IMR-90 (cell line): ENCODE measurements at places on chromosomes 3 and 15. TPM values are rescaled to one million over a fixed set of nuclear protein-coding genes. Genes with fewer than 3 reads are reported as not detected.

DNA sequence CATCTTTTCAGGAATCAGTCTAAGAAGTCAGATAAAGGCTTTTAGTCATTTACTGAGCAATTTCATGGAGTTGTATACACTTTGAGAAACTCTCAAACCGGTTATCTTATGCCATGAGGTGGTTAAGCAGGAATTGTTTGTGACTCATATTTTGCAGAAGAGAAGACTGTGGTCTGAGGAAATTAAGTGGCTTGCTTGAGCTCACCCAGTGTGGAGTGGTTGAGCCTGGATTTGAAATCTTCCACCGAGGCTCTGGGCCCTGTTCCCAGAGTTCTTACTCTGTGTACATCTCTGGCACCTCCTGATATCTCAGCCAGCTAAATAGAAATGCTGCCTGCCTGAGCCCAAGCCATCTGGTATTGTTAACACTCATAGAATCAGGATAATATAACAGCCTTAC, 37.8 kb upstream of the BCL6 start:
- peak; percentile 97 for DNase-seq

- DNase-seq, result peak; percentile 77
Measured at GRCh38 chr15:65870889-65871533, 1.7 kb downstream of the RAB11A start.

- peak; percentile 82 for DNase-seq
Measured at GRCh38 chr15:95394186-95395067, 936.1 kb upstream of the NR2F2 start.

The IFRD2 gene
- total RNA-seq, result 48.6 and 52.7 TPM in 2 replicates

DNA sequence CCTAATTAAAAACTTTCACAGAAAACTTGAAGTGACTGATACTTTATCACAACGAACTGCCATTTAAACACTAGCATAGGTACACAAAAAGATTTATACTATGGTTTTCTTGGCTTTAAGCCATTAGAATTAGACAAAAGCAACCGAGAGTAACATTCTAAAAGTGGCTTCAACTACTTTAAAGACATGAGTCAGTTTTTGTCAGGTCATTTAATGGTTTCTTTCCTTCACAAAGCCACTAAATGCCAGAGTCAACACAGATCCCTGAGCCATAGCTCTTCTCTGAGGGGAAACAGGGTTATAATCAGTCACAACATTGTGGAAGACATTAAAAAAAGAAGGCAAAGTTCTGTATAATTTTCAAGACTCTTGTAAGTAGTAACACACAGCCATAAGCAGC, 54.6 kb downstream of the CAPN3 start:
- DNase-seq, result no peak

The GBE1 gene
- 90.3 and 122 TPM in 2 replicates for total RNA-seq
